ENCODE measurements at places on chromosomes 12 and 14. TPM values are rescaled to one million over a fixed set of nuclear protein-coding genes. Genes with fewer than 3 reads are reported as not detected.

GRCh38 chr12:29640589-29641345 lies 143.0 kb downstream of the TMTC1 start:
- H3K4me3 ChIP-seq: peak overlapping the region; percentile 16
- no peaks in the 10 kb centered on the region for H3K27me3 ChIP-seq
- peaks cover 18% of the 10 kb centered on the region for H3K4me1 ChIP-seq
- DNase-seq: no peak
- H3K36me3 ChIP-seq: no peaks in the 10 kb centered on the region

DNA sequence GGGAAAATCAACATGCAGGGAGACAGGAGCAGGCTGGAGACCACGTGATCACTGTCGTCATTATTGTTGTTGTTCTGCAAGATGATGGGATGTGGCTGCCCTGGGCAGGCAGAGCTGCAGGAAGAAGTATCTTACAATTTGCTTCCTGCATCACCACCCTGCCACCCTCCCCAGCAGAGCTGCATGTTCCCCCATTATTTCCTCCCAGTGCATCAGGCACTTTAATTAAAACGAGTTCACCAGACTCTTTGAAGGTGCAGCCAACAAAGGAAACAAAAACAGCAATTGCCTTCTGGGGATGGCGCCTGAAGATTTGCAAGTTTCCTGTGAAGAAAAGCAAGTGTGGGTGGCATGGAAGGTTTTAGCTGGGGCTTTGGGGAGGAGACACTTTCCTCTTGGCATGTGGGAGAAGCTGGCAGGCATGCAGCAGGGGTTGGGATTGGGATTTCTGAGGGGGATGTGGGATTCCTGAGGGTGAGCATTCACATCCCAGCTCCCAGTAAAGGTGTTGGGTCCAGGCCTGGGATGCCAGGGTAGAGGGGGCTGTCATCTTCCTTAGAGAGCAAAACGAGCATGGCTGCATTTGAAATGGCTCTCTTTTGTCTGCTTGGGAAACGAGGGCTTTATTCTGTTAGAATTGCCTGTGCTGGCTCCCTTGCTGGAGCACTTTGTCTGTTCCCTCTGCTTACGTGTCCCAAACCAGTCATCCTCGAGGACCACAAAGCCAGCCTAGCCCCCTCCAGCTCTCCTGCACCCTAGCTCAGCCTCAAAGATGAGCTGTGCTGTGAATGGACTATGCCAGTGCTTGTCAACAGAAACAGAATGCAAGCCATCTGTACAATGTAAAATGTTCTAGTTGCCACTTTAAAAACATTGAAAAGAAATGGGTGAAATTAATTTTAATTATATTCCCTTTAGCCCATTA lies 11.5 kb upstream of the C14orf132 start:
- H3K36me3 ChIP-seq: no peaks in the 10 kb centered on the region
- no peak for DNase-seq
- peaks cover 46% of the 10 kb centered on the region for H3K27me3 ChIP-seq
- no peak overlapping the region for H3K27ac ChIP-seq
- H3K4me1 ChIP-seq: no peaks in the 10 kb centered on the region
- H3K4me3 ChIP-seq: no peak overlapping the region

DNA sequence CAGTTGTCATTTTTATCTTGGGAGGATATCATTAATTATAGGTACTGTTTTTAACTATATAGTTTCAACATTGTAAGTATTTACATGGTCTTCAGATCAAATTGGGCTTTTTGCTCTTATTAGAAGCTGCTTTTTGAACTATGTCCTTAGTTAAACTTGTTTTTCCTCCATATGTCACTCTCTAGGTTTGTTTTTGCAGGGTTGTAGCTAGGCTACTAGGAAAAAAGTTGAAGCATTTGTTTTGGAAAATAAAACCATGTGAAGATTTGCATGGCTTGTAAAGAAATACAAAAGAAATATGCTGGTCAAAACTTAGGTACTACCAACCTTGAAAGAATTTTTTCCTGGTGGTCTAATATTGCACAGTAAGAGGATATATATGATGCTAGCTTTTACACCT lies 3.4 kb downstream of the ARID2 start:
- DNase-seq: no peak
- peak overlapping the region; percentile 24 for H3K4me3 ChIP-seq
- no peaks in the 10 kb centered on the region for H3K27me3 ChIP-seq
- no peaks in the 10 kb centered on the region for H3K4me1 ChIP-seq

- no peaks in the 10 kb centered on the region for H3K4me1 ChIP-seq
- peaks cover 4% of the 10 kb centered on the region for H3K27me3 ChIP-seq
- H3K4me3 ChIP-seq: no peak overlapping the region
- H3K36me3 ChIP-seq: no peaks in the 10 kb centered on the region
Measured at GRCh38 chr12:120666571-120667390, 20.2 kb upstream of the MLEC start.

- DNase-seq: peak; percentile 24
- no peak overlapping the region for H3K27ac ChIP-seq
- no peaks in the 10 kb centered on the region for H3K4me1 ChIP-seq
- H3K27me3 ChIP-seq: no peaks in the 10 kb centered on the region
- H3K36me3 ChIP-seq: no peaks in the 10 kb centered on the region
- no peak overlapping the region for H3K4me3 ChIP-seq
Measured at GRCh38 chr12:61538951-61539350, 721.3 kb upstream of the USP15 start.

- H3K36me3 ChIP-seq: peaks cover 48% of the 10 kb centered on the region
- peaks cover 58% of the 10 kb centered on the region for H3K4me1 ChIP-seq
- peak overlapping the region; percentile 76 for H3K4me3 ChIP-seq
- DNase-seq: no peak
Measured at GRCh38 chr12:132491138-132491663, 1.2 kb downstream of the FBRSL1 start.

- no peaks in the 10 kb centered on the region for H3K36me3 ChIP-seq
- no peak overlapping the region for H3K4me3 ChIP-seq
- H3K4me1 ChIP-seq: peaks cover 7% of the 10 kb centered on the region
- peaks cover 64% of the 10 kb centered on the region for H3K27me3 ChIP-seq
Measured at GRCh38 chr12:57027011-57027804, 10.9 kb upstream of the TAC3 start.

DNA sequence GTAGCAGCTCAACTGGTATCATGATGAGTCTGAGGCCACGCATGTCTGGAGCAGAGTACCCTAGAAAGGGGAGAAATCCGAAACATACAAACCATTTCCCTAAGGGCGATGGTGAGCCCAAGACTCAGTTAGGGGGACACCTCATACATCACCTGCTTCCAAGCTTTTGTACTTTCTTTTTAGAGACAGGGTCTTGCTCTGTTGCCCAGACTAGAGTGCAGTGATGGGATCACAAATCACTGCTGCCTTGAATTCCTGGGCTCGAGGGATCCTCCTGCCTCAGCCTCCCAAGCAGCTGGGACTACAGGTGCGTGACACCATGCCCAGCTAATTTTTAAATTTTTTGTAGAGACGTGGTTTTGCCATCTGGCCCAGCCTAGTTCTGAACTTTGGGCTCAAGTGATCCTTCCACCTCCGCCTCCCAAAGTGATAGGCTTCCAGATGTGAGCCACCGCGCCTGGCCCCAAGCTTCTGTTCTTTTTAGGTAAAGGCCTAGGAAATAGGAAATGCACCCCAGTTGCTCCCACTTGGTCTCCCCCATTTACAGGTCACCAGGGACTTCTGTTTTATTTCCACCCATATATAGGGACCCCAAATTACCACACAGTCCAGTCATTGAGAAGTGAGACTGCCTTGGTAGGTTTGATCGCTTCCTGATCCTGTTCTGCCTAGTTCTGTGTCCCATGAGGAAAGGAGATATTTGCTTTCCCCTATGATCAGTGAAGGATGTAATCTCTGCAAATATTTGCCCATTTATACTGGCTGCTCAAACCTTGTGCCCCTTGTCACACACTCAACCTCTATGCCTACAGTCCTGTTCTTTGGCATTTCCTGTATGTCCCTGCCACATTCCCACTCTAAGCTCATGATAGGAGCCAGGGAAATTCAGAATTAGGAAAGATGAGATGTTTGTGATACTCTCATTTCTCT lies at the start of gene APOF:
Gene APOF, minus strand, starts transcription at position 728 of the 930 bp plus-strand sequence. Its CDS starts 112 bp downstream, at position 616.
- peaks cover 8% of the 10 kb centered on the region for H3K4me1 ChIP-seq
- no peak within 1 kb of the TSS for H3K27ac ChIP-seq
- DNase-seq: no peak
- H3K36me3 ChIP-seq: peaks cover 30% of the 10 kb centered on the region
- no peak within 1 kb of the TSS for H3K4me3 ChIP-seq

DNA sequence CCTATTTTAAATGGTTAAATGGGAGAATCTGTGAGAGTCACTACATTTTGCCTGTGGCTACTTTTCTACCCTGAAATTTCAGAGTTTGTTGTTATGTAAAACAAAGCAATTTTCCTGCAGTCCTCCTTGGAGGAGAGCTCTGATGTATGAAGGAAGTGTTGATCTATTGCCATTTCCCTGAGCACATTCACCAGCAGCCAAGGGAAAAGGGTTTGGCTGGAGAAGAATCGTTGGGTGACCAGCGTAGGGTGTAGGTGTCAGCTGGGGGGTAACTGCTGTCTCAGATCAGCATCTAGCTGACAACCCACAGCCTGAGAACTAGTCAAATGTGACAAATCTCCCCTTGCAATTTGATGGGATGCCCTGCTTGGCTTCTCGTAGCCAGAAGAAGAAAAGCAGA lies 230.5 kb downstream of the PDZRN4 start:
- no peaks in the 10 kb centered on the region for H3K36me3 ChIP-seq
- no peaks in the 10 kb centered on the region for H3K4me1 ChIP-seq
- no peak overlapping the region for H3K27ac ChIP-seq
- no peak for DNase-seq
- no peaks in the 10 kb centered on the region for H3K27me3 ChIP-seq

BCL7A gene
- 21.0 TPM for total RNA-seq

RD3L gene
- not detected for total RNA-seq

OTUB2 gene
- total RNA-seq: 22.2 TPM

EXD2 gene
- 14.0 TPM for total RNA-seq

Measured in Calu3 (cell line).